ENCODE measurements at places on chromosomes 13 and 19.
A peak's percentile ranks its signal among the peaks of the same experiment; 100 is the strongest.

DNA sequence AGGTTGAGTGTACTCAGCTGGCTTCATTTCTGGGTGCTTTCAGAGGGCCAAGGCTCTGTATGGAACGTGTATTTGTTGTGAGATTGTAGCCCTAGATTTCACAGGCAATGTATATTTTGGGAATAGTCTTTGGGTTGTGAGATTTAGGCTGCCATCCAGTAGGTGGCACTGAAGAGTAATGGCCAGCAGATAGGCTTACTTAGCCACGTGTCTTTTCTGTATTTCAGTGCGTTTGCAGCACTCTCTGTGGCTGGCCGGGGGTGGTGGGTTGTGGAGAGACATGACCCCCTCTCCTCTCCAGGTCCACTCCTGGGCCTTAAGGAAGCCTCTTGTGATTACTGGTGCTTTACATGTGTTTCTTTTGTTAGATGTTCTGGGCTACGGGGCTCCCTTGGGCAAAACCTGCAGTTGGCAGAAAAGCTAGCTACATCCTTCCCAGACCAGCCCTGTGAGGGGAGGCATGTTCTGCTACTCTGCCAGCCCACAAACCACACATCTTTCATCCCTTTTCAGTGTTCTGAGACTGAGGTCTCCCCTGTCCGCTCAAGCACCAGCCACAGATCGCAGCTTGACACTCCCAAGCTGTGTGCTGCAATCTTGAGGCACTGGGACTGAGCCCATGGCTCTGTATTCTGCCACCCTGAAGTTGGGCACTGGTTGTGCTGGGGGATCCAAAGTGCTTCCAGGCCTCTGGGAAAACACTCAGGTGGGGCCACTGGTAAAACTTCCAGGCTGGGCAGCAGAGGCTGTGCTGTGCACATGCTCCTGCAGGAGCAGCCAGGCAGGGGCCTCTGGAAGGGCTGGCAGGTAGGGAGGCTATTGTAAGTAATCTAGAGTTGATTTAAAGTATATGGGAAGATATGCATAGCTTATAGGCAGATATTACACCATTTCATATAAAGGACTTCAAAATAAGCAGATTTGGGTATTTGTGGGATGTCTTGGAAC is 1096.8 kb upstream of the PCDH20 start:
- peak; percentile 2 for DNase-seq

- no peak for DNase-seq
Measured at GRCh38 chr13:111392486-111392885, 72.0 kb downstream of the TEX29 start.

- no peak for DNase-seq
Measured at GRCh38 chr13:112624602-112625430, 36.9 kb upstream of the TUBGCP3 start.

- no peak for DNase-seq
Measured at GRCh38 chr13:73189776-73190175, 131.0 kb downstream of the KLF5 start.

DNA sequence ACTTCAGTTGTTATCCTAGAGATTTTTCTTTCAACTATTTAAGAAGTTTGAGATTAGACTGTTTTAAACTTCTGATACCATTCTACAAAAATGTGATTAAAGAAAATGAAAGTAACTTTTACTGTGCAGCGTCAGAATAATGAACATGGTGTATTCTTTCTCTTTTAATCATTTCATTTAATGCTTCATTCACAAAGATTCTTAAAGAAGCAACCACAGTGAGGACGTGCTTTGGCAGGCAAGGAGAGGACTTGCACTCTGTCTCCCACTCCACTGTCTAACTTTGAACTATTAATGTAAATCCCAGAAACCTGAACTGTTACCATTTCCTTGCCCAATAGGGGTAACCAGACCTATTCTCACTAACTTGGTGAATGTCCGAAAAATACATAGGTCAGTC is 137.0 kb downstream of the KCNRG start:
- DNase-seq = no peak

- no peak for DNase-seq
Measured at GRCh38 chr13:44576351-44577235, 463 bp upstream of the TSC22D1 start.

DNA sequence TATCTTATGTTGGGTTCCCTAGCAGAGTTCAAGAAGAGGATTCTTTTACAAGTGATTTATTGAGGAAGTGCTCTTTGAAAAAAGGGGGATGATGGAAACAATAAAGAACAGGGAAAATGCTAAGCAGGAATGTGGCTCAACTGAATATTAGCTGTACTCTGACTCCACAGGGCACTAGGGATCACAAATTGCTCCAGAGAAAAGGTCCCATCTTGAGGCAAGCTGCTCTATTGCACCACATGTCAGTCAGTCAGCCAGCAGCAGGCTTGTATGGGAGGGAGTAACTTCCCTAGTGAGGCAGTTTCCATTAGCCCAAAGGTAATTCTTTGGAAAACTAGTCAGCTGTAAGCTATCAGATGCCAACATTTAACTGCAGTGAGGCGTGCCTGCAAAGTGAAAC is 73.3 kb upstream of the FNDC3A start:
- peak; percentile 82 for DNase-seq

- no peak for DNase-seq
Measured at GRCh38 chr19:47786566-47786965, 8.1 kb downstream of the SELENOW start.

GRCh38 chr13:50589139-50589538 is 254.4 kb downstream of the DLEU7 start:
- DNase-seq = no peak

DNA sequence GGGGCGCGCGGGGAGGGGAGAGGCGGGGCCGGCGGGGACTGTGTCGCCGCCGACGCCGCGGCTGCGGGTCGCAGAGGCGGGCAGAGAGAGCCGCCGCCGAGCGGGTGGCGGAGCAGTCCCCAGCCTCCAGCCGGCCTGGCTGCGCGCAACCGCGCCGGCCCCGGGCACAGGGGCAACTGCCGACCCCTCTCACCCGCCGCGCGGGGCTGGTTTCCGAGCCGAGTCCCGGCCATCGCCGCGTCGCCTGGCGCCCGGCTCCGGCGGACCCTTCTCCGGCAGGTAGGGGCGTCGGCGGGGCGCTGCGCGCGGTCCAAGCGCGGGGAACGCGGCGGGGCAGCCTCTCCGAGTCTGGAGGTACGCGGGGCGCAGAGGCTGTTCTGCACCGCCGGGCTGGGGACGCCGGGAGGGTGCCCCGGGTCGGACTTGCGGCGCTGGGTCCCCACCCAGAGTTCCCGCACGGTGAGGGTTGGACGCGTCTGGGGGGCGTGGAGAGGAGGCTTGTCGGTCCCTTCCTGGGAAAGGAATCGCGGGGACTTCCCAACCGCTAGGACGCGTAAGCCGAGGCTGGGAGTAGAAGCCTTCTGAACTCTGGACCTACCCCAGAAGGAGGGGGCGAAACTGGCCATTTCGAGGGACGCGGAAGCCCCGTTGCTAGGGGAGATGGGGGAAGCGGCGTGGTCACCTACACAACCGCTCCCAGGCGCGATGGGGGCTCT is 133.6 kb upstream of the MYO16 start:
- no peak for DNase-seq

DNA sequence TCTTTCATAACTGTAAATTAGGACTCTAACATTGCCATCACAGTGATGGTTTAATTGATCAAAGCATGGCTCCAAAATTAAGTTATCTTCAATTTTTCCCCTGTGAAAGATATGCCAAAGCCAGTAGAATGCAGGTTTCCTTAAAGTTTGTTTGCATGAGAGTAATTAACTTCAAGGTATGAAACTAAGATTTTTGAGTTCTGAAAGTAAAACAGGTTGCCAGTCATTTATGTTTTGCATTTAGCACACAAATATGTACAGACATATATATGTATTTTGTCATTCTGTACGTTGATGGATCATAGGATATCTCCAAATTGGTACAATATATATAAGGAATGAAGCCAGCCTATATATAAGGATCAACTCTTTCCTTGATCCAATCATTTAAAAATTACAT is 23.6 kb upstream of the NDFIP2 start:
- no peak for DNase-seq

GRCh38 chr13:97185291-97185690 is 36.8 kb upstream of the MBNL2 start:
- no peak for DNase-seq

DNA sequence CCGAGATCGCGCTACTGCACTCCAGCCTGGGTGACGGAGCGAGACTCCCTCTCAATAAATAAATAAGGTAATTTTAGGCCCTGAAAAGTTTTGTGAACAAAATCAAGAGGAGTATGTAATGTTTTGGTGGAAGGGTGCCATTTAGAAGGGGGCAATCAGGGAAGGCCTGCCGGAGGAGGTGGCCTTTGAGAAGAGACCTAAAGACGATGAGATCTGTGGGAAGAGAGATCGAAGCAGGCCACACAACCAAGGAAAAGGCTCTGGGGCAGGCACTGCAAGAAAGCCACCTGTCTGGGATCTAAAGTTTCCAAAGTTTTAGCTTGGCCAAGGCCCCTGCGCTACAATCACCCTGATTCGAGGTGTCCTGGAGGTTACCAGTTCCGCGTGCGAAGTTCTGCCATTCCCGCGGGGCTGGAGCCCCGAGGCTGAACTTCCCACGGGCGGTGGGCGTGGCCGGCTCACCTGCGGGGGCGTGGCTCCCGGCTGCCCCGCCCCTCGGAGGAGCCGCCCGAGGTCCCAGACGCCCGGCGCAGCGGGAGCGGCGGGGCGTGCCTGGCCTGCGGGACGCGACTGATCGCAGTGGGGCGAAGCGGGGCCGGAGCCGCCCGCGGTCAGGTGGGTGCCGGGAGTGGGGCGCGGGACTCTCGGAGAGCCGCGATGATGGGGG is at the start of gene KLC3:
KLC3 (plus strand) TSS at position 519 of the 667 bp plus-strand sequence. CDS start 4,792 bp downstream, outside the sequence.
- DNase-seq = no peak

DNA sequence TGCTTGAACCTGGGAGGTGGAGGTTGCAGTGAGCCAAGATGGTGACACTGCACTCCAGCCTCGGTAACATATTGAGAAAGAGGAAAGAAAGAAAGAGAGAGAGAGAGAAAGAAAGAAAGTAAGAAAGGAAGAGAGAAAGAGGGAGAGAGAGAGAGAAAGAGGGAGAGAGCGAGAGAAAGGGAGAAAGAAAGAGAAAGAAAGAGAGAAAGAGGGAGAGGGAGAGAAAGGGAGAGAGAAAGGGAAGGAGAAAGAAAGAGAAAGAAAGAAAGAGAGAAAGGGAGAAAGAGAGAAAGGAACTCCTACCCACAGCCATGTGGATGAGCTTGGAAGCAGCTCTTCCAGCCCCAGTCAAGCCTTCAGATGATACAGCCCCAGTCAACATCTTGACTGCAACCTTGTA is 46.7 kb downstream of the ZNRF4 start:
- no peak for DNase-seq

DNA sequence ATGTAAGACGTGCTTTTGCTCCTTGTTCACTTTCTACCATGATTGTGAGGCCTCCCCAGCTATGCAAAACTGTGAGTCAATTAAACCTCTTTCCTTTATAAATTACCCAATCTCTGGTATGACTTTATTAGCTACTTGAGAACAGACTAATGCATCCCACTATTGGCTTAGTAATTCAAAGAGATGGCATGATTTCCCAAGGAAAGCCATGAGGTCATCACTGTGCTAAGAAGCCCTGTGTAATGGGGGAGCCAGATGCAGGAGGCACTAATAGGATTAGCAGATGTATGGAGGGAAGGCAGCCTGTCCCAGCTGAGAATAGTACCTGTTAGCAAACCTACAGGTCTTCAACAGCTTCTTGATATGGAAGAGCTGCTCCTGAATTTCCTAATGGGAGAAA is 38.1 kb downstream of the RUBCNL start:
- peak; percentile 55 for DNase-seq
